ENCODE measurements at places on chromosomes 3 and 15. TPM values are rescaled to one million over a fixed set of nuclear protein-coding genes. Genes with fewer than 3 reads are reported as not detected.
A peak's percentile ranks its signal among the peaks of the same experiment; 100 is the strongest.

DNA sequence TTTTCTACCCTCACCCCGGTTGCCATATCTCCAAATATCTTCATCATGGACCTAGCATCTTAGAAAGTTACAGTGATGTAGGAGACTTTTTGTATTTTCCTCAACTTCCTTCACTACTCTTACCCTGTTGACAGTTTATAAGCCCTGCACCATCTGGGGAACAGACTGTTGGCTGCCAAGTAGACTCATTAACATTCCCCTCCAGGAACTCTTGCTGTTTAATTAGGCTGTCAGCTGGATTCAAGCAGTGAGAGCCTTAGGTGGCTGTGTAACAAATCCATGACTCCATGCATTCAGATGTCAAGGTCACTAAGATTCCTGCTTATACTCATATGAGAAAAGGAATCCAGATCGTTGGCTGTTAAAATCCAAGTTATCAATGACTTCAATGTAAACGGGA, 198.3 kb downstream of the NAALADL2 start:
- no peak for DNase-seq

The COLQ gene
- not detected for total RNA-seq

DNA sequence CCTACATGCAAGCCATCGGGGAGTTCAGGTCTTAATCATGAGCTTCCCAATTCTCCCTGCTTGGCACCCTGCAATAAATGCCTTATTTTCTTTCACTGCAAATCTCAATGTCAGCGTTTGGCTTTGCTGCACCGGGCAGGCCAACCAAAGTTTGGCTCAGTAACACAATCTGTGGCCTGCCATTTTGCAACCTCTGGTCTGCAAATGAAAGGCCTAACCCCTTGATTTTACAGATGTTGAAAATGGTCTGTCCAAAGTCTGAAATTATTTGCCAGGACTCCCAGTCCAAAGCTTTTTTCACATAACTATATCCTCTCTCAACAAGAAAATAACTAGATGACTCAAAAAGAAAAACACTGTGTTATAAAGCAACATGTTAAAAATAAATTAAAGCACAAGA, 34.0 kb upstream of the LEKR1 start:
- DNase-seq: no peak

DNA sequence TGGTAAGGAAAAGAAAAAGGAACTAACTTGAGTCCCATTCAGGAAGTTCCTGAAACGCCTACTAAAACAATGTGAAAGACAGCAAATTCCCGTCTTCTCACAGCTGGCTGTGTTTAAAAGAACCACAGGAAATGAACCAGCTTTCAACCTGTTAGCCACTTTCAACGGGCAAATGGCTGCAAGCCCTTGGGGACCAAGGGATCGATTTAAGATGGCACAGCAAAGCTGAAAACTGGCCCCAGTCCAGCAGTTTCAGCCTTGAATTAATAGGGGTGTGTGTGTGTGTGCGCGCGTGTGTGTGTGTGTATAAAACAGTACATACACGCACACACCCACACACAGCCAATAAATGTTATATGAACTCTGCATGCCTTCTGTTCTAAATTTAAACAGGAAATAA, 168.7 kb upstream of the TMCO5A start:
- no peak for DNase-seq

DNA sequence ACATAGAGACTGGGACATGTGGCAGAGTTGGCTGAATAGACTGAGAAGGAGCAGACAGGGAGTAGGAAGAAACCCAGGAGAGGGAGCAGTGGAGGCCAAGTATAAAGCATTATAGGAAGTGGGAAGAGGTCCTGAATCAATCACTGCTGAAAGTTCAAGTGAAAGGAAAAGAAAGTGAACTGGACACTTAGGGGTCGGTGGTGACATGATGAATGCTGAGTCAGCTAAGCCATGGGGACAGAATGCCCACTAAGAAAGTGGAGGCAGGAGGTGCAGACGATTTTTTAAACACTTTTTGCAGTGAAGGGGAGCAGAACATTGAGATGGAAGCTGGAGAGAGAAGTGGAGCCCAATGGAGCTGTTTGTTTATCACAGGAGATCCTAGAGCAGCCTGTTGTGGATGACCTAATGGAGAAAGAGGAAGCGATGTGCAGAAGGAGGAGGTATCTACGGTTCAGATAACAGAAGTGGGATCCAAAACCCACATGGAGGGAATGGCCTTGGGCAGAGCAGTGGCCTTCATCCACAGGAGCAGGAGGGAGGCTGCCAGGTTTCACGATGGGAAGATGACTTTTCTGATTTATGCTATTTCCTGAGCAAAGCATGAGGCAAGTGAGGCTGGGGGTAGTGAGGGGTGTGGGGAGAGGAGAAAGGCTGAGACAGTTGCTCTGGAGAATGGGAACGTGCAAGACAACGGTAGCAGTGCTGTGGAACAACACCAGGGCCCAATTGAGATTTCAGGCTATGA, 208.2 kb downstream of the RPLP1 start:
- no peak for DNase-seq

DNA sequence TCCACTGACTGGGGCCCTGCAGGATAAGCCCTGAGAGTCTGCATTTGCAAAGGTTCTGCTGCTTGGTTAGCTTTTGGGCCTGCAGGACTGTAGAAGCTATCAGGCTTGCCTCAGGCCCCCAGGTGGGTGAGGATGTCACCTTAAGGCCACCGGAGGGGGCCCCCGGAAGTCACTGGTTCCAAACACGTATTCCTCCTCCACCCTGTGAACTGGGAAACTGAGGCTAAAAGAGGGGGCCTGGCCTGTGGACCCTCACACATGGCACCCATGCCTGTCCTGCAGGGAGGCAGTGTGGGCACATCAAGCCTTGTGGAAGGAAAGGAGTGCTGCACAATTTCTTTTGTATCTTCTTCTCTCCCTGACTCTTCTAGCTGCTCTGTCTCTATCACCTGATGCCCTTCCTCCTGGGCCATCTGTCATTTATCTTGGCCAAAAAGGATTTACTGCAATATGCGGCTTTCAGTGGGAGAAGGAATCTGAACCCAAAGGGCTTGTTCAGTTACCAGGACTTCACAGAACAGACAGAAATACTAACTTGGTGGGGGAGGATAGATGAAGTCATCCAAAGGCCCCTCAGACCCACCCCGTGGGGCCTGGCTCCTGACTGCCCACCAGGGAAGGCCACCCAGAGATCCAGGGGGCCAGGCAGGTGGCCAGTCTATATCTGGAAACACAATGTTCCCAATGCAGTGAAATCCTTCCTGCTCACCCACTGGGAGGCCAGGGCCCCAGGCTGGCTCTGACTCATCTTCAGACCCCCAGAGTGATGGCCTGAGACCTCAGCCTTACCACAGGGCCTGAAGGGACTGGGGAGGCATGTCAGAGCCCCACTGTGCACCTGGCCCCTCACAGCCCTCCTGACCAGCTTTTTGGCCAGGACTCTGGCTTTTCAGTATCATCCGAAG, 18.3 kb downstream of the UBAP1L start:
- DNase-seq: no peak

DNA sequence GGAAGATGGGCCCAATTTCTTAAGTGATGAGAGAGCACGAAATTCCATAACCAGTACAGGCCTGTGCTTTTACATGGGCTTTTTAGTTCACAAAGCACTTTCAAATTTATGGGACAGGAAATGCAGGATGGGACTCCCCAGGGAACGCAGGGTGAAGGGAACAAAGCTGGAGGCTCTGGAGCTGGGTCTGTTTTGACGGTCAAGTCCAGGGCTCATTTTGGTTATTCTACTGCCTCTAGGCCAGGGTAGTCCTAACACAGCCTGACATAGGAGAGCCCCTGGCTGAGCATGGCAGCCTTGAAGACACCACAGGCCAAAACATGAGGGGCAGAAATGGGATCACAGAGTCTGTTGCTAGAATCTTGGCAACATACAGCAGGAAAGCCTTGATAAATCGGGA, 33.5 kb downstream of the HCLS1 start:
- no peak for DNase-seq

The GOLGA8Q gene
- 2.3 TPM for total RNA-seq

The PAK6 gene
- not detected for total RNA-seq

The PGBD4 gene
- 0.88 TPM for total RNA-seq

DNA sequence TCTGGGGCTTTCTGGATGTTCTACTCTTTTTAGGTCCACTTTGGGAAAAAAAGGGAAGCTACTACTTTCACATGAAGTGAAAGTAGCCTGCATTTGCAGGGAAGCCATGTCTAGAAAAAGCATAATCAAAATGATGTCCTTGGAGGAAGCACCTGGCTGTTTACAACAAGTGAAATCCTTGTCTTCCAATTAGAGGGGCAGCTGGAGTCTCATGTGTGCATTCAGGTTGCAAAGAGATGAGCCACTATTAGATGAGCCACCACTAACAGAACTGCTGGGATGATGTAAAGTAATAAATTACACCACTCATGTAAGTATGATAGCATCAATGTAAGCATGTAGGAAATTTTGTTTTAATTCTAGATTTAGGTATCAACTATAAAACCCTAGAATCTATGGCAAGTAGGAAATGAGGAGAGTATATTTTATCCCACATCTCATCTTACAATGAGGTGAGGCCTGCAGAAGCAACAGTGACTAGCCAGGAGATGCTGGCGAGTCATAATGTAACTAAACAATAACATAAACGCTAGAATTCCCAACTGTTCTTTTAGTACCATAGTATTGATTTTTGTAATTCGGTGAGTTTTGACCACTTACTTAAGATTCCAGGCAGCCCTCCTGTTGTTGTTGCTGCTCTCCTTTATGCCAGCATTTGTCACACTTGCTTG, 75.9 kb downstream of the TMEM108 start:
- DNase-seq: no peak

The LRRN1 gene
- not detected for total RNA-seq

The SHF gene
- 14.3 TPM for total RNA-seq

The CXCR6 gene
- not detected for total RNA-seq

- no peak for DNase-seq
Observed at GRCh38 chr3:148238421-148238821, 459.3 kb upstream of the AGTR1 start.

GRCh38 chr3:155651489-155652218, 93.2 kb downstream of the PLCH1 start:
- no peak for DNase-seq

The SATB1 gene
- not detected for total RNA-seq

DNA sequence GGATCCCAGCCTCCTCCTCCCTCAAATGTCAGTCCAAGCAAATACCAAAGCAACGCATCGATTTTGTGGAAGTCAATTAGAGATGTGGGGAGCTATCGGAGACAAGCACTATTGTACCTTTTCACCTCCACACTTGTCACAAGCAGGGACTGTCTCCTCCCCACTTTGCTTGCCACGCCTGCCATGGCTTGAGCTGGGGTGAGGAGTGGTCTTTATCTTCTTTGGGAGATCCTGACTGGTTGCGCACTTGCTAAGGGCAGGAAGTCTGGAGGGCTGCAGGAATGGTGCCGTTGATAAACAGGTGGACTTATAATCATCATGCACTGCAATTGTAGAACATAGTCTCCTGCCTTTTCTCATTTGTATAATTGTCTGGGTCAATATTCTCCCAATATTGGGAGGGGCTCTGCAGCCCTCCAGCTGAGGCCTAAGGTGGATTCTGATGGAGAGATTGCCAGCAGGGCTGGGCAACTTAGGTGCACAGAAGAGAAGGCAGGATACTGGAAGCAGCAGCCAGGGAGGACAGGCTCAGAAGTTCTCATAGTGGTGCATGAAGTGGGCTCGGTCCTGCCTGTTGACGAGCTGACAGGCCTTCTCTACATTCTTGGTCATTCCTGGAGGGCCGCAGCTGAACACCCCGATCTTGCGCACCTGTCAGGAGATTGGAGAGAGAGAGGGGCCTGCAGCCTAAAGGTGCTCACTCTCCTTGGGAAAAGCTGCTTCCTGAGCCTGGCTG, 20.2 kb downstream of the DUOX2 start:
- no peak for DNase-seq

- DNase-seq: no peak
Observed at GRCh38 chr15:44183363-44183762, 11.7 kb downstream of the FRMD5 start.

GRCh38 chr3:71370467-71370866, 213.1 kb downstream of the FOXP1 start:
- no peak for DNase-seq

The NAALADL2 gene
- 11.7 TPM for total RNA-seq

GRCh38 chr3:160184655-160185054, 40.6 kb upstream of the C3orf80 start:
- DNase-seq: no peak

- DNase-seq: no peak
Observed at GRCh38 chr15:58163985-58164384, 25.8 kb downstream of the AQP9 start.

DNA sequence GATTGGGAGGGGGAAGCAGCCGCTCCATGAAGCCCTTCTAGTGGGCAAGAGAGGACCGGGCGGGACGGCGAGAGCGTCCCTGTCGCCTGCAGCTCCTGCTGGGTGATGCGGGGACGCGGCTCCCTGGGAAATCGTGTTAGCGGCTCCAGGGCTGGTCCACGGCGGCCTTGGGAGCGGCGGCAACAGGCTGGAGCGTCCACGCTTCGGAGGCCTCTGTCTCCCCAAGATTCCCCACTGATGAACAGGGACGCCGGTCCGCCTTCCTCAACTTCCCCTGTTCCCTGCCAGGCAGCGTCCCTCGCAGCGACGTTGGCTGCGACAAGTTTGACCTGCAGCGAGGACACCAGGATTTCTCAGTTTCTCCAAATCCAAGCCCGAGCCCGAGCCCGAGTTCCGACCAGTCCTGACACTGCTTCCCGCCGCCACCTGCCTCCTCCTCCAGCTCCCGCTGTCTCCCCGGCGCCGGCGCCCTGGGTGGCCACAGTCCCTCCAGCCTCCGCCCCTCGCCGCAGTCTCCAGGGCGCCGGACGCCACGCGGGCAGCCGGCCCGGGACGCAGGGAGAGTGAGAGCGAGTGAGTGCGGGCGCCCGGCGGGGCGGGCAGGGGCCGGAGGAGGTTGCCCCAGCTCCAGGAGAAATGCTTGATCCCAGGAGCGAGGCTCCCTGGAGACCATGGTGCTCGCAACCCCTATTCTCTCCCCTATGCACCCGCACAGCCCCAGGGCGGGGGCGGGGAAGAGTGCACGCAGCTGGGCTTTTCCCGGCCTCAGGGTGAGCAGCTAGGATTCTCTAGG, 78.1 kb upstream of the RNF7 start:
- DNase-seq: peak; percentile 33

- no peak for DNase-seq
Observed at GRCh38 chr3:31772758-31773473, 208.1 kb downstream of the OSBPL10 start.

The IGSF11 gene
- 0.87 TPM for total RNA-seq

The CCDC39 gene
- total RNA-seq: not detected

The CNTN4 gene
- 1.8 TPM for total RNA-seq

The CDC25A gene
- 12.0 TPM for total RNA-seq

- no peak for DNase-seq
Observed at GRCh38 chr15:29115093-29115991, 154.3 kb downstream of the NSMCE3 start.

GRCh38 chr3:128337305-128337704, 129.4 kb downstream of the DNAJB8 start:
- no peak for DNase-seq

DNA sequence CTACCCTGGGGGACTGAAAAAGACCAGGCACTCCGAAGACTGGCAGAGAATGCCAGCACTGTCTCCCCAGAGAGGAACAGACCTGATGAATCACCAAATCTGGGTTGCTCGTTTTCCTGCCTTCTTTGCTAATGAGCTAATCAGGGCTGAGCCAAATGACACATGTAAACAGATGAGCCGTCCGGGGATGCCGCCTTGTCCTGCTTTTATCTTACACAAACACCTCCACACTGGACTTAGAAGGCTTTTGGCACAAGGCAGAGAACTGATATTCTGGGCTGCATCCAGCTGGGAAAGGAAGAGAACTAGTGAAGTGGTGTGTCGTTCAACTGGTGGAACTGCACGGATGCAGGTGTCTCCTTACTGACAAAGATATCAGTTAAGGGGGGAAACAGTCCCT, 88.1 kb downstream of the MECOM start:
- no peak for DNase-seq

The ZPLD1 gene
- total RNA-seq: not detected

GRCh38 chr3:18558507-18558906, 133.4 kb upstream of the SATB1 start:
- no peak for DNase-seq

Data from Caki2 (cell line).